ENCODE measurements at places on chromosomes 3 and 15.
A peak's percentile ranks its signal among the peaks of the same experiment; 100 is the strongest.

- DNase-seq = peak; percentile 12
These were observed 30.7 kb upstream of the MGA start for GRCh38 chr15:41629463-41629862.

GRCh38 chr3:14549256-14549919, 9.2 kb upstream of the GRIP2 start:
- peak; percentile 24 for DNase-seq

DNA sequence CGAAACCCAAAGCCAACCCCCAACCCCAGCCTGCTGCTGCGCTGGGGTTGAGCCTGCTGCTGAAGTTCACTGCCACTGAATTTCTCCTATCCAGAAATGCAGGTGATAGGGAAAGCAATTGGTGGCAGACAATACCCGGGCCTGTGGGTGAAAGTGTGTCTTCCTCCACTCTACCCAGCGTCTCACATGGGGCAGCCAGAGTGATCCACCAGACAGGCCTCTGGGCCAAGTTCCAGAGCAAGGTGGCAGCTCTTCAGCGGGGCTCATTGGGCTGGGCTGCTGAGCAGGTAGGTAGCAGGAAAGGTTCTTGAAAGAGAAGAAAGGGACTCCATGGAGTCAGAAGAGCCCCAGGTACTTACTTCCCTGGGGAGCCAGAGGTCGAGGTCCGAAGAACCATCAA, 6.0 kb downstream of the ADCY5 start:
- no peak for DNase-seq

GRCh38 chr3:9862391-9863057, 17.5 kb downstream of the CIDEC start:
- peak; percentile 64 for DNase-seq

DNA sequence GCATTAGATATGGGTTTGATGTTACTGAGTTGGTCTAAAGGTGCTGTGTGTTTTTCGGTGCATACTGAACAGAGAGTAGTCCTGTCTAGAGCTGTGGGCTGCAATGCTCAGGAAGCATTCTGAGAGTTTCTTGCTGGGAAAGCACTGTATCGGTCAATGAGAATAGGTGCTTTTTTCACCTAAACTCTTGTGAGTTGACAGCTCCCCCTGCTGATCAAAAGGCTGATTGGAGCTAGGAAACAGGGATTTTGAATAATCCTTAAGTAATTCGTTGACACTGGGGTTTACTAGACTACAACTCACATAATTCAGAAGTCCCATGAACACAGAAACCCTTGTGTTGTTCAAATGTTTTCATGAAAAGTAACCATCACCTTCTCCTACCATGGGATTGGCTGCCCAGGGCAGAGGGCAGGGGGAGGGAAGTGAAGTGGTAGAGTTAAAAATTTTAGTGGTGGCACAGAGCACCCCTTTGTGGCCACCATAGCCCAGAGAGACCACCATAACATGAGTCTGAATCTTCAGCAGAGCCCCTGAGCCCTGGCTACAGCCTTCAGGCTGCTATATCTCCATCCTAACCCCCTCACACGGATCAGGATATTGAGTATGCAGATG, 13.0 kb upstream of the MANF start:
- DNase-seq = peak; percentile 88

- no peak for DNase-seq
These were observed 151.9 kb downstream of the CADPS start for GRCh38 chr3:62723166-62723913.

GRCh38 chr3:173876476-173876875, 478.9 kb downstream of the NLGN1 start:
- DNase-seq = peak; percentile 28

- DNase-seq = no peak
These were observed 497.1 kb downstream of the EPHB1 start for GRCh38 chr3:135292162-135292561.
